ENCODE measurements at places on chromosomes 1 and 21. TPM values are rescaled to one million over a fixed set of nuclear protein-coding genes. Genes with fewer than 3 reads are reported as not detected.

The FAF1 gene
- 38.0 TPM for total RNA-seq

The SPATA6 gene
- 18.5 TPM for total RNA-seq

DNA sequence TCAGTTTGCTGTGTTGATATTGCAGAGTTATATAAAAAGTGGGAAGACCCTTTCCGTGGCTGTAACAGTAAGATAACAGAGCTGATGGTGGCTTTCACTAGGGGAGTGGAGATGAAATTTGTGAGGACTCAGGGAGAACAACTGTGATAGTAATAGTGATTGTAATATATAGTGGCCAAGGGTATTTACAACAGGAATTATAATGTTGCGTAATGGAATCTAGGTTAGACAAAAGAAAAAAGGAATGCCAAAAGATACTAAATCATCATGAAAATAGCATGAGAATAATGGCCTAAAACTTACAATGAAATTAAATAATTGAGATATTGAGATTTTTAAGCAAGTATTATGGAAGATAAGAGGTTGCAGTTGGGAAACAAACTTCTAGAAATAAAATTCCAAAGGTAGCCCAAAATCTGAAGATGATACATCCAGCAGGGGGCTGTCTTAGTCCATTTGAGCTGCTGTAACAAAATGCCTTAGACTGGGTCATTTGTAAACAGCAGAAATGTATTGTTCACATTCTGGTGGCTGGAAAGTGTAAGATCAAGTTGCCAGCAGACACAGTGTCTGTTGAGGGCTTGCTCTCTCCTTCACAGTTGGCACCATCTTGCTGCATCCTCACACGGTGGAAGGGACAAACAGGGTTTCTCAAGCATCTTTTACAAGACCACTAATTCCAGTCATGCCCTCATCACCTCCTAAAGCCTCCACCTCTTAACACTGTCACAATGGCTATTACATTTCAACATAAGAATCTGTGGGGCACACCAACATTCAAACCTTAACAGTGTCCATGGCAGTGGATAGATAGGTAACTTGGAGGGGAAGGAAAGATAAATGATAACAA lies 711.2 kb downstream of the MRPL39 start:
- DNase-seq: no peak

DNA sequence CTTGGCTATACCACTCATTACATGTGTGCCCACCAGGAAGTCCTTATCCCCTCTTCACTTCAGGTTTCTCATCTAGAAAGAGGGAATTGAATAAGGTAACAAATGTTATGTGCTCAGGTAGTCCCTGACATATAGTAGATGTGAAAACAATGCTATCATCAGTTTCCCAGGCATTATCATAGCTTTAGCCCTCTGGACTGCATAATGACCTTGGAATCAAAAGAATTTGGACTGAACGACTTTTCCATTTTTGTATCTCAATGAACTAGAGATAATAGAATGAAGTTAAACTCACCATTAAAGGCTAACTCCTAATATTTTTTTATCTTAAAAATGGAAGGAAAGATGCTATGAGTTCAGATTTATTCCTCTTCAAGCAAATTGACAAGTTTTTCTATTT lies 304.1 kb upstream of the USP24 start:
- DNase-seq: no peak

DNA sequence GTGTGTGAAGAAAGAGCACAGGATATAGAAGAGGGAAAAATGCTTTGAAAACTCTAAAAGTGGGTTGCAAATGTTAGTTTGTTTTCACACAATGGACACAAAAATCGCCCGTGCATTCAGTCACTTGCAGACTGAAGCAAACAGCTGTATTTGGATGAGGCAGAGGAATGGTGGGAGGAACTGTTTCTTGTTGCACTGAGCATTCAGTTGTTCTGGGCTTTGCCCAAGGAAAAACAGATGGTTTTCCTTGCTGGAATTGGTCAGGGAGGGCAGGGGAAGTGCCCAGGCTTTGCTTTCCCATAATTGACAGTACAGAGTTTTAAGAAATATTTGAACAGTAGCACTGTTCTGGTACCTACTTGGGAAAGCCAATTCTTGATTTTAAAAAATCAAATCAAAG lies 19.5 kb upstream of the WARS2 start:
- DNase-seq: no peak

DNA sequence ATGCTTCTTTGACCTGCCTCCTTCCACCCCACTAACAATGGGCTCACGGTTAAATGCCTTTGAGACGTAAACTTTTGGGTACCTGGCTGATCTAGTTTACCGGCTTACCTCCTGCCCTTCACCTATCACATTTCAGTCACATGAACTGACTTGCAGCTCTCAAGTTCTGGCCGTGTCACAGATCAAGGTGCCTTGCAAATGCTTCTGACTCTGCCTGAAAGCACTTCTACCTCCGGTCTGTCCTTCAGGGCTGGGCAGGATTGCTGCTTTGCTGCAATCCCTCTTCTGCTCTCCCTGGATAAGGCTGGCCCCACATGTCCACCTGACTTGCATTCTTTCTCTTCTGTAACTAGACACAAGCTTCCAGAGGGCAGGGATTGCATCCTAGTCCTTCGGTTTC lies 69.0 kb downstream of the GRIK1 start:
- DNase-seq: no peak
